HL-60 (cell line): ENCODE measurements at places on chromosomes 3 and 15.
A peak's percentile ranks its signal among the peaks of the same experiment; 100 is the strongest.

GRCh38 chr3:10582733-10583132 is 77.3 kb upstream of the ATP2B2 start:
- no peak for DNase-seq

DNA sequence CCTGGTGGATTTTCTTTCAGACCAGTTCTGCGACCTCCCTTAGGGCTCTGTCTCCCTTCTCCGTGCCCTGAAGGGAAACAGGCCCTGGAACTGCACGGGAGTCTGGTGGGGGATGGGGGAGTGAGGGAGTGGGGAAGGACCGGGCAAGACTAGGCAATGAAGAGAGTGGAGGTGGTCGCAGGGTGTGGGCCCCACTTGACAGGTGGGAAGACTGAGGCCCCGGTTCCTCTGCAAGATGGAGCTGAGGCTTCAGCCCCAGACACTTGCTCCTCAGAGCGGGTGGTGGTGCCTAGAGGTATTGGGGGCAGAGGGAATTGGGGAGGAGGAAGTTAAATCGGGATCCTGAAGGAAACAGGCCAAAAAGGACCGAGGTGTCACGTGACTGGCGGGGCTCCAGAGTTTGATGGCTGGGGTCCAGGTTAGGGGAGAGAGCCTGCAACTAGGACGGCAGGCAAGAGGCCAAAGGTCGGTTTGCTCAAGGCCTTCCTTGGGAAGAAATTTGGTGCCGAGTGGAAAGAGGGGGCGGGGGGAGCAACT is 597 bp upstream of the CAMK1 start:
- DNase-seq, result no peak

DNA sequence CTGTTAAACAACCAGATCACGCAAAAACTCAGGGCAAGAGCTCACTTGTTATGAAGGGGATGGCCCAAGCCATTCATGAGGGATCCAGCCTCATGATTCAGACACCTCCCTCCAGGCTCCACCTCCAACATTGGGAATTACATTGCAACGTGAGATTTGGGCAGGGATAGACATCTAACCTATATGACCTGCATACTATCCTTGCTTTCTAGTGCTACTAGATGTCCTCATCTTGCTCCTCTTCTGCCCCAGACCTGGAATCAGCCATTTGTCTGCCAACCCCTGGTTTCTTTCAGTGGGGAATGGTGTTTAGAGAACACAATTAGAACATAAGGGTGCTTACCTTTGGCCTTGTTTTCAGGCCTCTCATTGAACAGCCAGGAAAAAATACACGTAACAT is 63.2 kb downstream of the RPN1 start:
- no peak for DNase-seq

GRCh38 chr3:33453331-33453761 is 13.1 kb upstream of the UBP1 start:
- no peak for DNase-seq

DNA sequence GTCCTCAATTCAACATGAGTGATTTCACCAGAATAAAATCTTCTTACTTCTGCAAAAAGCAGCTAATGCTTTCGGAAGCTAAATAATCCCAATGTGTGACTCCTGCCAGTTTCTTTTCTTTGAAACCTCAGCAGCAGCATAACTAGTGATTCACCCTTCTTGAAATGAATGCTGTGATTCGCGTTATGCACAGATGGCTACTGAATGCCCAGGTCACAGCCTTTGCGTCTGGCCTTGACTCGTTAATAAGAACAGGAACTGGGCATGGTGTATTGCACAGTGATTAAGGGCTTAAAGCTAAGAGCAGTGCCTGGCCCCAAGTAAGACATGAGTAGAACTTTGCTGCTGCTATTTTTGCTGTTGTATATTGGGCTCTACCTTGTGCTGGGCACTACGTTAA is 19.0 kb downstream of the CGNL1 start:
- DNase-seq, result no peak

- DNase-seq, result no peak
These were observed 150.9 kb downstream of the LRRC28 start for GRCh38 chr15:99402014-99402729.

DNA sequence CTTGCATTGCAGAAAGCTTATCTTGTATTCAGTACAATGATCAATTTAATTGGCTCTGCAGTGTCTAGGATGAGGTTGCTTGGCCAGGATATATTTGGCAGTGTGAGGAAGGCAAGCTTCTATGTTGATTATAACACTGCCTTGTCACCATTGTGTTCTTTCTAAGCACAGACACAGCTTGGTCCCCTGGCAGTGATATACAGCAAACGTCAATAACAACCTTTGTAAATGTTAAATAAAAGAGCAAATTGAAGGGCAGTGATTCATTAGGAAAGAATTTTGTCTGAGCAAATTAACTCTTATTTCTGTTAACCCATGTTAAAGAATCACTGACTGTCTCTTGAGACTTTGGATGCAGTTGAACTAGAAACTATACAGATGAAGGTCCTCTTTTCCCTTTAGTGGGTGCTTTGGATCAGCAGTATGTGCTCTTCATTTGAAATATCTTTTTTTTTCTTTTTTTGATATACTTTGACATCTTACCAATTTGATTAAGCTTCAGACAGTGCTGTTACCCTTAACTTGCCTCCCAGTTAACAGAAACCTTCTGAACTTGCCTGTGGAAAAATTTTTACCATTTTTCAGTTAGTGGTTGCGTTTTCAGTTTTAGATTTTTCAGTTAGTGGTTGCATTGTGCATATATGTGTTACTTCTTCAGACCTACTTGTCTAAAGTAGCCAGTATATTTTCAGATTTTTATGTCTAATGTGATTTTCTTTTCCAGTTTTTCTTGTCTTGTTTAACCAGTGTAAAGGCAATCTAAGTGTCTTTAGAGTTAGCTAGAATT is 199.8 kb downstream of the TCF12 start:
- no peak for DNase-seq

GRCh38 chr3:150599611-150600297 is 3.4 kb upstream of the SELENOT start:
- peak; percentile 25 for DNase-seq

- no peak for DNase-seq
These were observed 138.0 kb upstream of the P2RY1 start for GRCh38 chr3:152696962-152697361.

DNA sequence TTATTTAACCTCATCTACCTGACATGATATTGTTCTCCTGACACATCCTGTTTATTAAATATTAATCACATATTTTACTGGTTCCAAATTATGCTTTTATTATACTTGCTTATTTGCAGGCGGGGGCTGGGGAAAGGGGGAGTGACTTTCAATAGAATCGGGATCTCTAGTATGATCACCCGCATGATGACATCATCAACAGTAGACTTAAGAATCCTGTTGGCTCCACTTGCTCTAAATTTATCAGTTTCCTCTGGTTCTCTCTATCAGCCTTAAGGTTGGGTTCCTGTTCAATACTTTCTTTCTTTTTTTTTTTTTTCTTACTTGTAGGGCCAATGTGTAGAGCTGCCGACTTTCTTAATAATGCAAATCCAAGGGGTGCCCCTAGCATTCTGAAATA is 317.5 kb downstream of the BCHE start:
- no peak for DNase-seq

DNA sequence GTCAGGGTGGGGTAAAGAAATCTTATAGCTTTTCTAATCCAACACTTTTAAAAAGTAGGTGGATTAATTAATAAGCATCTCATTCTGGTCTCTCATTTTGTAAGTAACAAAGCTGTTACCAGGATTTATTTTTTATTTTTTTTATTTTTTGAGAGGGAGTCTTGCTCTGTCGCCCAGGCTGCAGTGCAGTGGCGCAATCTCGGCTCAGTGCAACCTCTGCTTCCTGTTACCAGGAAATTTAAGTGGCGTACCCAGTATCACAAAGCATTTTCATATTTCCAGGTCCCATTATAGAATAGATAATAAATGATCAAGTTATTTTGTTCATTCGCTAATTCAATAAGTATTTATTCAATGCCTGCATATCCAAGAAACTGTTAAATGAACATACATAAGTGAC is 13.2 kb downstream of the ALDH1A2 start:
- DNase-seq, result no peak

GRCh38 chr3:11626084-11626463 is 17.6 kb downstream of the VGLL4 start:
- no peak for DNase-seq

DNA sequence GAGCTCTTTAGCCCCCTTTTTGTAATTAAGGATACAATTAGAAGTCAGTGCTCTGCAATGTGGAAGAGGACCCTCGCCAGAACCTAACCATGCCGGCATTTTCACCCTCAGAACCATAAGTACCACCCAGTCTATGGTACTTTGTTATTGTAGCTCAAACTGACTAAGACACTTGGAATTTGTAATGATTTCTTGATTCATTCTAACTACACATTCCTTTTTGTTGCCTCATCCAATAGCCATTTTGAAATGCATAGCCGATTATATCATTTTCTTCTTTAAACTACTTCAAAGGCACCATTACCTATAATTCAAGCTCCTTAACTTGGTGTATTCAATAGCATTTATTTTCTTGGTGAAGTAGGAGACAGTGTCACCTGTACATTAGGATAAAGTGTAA is 61.4 kb downstream of the GLB1 start:
- no peak for DNase-seq

DNA sequence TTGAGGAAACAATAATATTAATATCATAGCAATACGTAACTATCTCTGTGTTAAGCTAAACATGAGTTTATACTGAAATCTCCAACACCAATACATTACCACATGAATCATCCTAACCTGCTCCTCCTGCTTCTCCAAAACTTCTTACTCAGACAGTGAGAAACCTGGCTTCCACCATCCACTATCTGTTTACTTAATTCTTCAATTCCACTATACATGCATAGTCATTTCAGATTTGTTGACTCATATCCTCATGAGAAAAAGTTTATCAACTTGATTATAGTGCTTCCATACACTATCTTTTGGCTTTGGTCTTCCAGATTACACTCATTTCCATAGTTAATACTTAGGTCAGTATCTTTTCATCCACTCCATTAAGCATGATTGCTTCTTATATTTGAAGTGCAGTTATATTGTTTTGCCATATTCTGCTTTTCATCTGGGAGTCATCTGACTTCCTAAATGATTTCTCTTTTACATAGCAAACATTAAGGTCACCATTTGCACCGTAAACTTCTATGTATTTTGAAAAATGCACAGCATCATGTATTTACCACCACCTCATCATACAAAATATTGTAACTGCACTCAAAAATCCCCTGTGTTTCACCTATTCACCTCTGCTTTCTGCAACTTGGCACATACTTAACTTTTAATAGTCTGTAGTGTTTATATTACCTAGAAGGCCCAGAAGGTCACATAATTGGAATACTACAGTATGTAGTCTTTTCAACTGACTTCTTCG is 970.6 kb downstream of the DIPK2A start:
- DNase-seq, result no peak

DNA sequence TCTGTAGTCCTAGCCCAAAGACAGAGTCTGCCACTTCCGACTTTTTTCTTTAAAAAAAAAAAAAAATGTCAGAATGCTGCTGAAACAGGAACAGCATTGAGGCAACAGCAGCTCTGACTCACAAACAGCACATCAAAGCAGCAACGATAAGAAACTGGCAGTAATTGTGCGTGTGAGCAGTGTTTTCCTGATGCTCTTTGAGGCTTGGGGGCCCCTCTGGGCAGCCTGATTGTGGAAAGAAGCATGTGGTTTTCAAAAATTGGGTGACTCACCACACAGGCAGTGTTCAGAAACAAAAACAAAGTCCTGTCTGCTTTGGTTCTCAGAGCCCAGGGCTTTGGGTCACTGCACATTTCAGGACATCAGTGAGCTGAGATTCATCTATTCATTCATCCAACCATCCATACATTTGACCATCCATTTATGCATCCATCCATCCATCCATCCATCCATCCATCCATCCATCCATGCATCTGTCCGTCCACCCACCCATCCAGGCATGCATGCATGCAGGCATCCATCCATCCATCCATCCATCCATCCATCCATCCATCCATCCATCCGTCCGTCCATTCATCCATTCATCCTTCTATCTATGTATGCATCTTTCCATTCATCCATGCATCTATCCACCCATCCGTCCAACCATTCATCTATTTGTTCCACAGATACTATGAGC is 308.4 kb downstream of the RPLP1 start:
- DNase-seq, result peak; percentile 97

GRCh38 chr3:137772214-137772955 is 8.3 kb downstream of the SOX14 start:
- no peak for DNase-seq

DNA sequence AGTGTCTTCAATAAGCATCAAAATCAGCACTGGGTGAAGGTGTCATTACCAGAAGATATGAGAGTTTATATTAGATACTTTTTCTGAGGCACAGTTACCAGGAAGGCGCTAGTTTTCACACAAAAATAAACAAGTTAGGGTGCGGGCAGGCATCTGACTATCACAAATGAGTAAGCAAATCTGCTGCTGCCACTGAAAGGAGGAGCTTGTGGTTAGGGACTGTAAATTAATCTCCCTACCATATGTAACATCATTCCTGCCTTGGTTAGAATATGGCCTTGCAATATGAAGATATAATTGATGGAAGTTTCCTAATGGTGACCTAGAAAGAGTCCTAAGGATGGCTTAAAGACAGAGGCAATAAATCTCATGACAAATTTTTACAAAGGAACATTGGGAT is 19.5 kb upstream of the EID1 start:
- DNase-seq, result no peak

GRCh38 chr15:93249623-93250022 is 160.6 kb upstream of the RGMA start:
- DNase-seq, result no peak

DNA sequence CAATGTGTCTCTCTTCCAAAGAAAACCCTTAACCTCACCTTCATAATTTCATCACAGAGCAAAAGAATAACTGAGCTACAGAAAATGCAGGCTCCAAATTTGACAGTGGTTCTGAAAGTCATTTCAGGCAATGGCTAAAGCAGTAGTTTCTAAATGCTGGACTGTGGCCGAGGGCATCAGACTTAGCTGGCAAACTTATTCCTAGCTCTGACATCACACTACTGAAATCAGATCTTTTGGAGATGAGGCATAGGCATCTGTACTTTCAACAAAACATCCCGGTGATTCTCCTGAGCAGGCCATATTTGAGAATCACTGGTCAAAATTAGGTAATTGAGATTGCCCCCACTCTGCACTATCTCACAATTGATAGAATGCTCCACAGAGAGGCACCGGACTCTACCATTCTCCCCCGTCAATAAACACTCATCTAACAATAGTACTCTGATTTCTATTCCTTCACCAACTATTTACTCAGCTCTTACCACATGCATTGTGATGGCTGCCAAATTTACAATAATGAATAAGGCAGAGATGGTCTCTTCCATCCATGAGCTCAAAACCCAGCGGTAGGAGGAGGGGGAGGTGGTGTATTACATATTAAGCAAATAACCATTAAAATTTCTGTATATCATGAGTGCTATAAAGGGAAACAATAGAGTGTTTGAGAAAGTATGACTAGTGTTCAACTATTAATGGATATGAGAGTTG is 57.3 kb upstream of the SPRED1 start:
- DNase-seq, result no peak
